NCI-H1694 (cell line): ENCODE measurements at places on chromosomes 6 and 20.

DNA sequence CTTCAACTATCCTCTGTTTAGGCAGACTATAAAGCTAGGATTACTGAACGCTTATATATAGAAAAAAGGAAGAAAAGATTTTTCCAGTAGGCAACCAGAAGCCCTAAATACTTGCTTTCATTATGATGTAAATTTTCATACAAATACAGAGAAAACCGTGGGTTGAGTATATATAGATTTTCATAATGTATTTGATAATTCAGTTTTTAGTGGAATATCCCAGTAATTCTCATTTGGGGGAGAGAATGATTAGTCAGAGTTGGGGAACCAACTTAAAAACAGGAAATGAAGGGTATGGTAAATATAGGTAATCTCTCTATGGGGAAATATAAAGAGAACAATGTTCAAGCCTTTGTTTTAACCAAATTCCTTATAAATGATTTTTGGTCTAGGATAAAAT lies 154.0 kb upstream of the CITED2 start:
- no peak for DNase-seq

- DNase-seq: no peak
These were observed 53.2 kb upstream of the BMP2 start for GRCh38 chr20:6714279-6714711.

- no peak for DNase-seq
These were observed 189.1 kb downstream of the TBX18 start for GRCh38 chr6:84575264-84575663.

DNA sequence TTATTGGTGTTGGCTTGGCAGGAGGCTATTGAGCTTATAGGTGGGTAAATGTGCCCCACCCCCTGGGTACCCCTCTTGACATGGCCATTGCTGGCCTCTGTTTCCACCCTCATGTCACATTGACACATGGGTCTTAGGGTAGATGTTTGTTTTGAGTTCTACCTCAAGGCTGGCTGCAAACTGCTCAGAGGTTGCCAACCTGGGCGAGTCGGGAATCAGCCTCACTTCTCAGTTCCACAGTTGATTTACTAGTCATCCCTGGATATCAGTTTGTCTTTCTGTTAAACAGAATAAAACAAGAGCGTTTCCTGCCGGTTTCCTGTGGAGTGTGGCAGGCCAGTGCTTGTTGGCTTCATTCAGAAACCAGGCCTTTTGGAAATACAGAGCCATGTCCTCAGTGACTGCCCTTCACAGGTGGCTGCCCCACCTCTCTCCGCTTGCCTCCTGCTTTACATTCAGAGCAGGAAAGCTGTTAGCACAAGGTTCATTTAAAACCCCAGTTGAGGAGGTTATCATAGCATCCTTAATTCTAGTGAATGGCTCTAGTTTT lies 105.6 kb downstream of the TCP11 start:
- DNase-seq: no peak

DNA sequence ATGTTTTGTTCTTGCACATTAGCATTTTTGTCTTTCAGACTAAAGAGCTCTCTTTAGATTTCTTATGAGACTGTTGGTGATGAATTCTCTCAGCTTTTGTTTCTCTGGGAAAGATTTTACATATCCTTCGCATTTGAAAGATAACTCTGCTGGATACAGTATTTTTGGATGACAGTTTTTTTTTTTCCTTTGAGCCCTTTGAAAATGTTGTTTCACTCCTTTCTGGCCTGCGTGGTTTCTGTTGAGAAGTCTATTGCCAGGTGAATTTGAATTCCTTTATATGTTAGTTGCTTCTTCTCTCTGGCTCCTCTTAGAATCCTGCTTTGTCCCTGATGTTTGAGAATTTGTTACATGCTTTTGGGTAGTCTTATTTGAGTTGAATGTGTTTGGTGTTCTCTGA lies 22.2 kb upstream of the KIAA1586 start:
- DNase-seq: no peak

DNA sequence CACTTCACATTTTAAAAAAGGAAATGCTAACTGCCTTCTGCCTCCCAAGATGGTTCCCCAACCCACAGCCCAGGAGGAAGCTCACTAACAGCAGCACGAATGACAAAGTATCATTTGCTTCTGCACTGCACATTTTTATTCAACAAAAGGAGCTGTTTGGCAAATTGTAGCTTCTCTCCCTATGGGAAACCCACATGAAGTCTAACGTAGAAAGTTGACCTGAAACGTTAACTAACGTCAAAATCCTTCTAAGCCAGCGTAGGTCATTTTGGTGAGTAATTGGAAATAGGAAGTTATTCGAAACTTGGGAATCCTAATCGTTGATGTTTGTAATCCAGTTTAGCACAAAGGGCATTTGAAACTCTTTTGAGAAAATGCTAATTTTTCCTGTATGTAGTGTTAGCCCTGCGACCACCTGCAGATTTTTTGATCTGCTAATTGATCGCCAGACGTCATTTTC lies 2.9 kb downstream of the SALL4 start:
- DNase-seq: no peak

DNA sequence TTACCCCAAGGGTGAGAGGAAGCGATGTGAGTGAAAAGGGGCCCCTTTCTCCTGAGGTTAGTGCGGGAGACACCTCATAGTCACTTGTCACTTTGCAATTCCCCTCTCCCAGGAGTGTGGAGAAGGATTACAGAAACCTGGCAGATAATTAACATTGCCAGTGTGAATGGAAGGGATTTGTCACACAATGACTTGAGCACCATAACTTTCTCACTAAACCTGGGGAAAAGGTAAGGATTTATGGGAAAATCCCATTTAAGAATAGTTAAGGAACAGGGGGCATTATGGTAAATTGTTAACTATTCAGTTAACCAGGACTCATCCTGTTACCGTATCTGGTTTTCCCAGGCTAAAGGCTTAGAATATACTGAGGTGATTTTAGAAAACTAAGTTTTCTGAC lies 219.5 kb upstream of the JAG1 start:
- DNase-seq: no peak

DNA sequence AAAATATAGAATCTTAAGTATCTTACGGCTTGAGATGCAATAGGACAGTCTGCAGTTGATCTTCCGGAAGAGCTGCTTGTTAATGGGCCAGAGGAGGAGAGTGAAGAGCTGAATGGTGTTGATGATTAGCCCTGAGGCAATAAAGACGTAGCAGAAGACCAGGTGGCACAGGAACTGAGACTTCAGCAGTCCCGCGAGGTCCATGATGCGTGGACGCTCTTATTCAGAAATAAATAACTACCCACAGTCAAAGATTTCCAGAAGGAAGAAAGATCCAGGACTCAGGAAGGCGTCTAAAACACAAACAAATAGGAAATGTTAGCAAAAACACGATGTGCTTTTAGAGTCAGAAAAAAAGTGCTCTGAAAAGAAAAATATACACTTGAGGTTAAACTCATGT lies 41.9 kb downstream of the AGPAT4 start:
- DNase-seq: no peak

- no peak for DNase-seq
These were observed 7.4 kb upstream of the LAMA5 start for GRCh38 chr20:62374331-62375152.

DNA sequence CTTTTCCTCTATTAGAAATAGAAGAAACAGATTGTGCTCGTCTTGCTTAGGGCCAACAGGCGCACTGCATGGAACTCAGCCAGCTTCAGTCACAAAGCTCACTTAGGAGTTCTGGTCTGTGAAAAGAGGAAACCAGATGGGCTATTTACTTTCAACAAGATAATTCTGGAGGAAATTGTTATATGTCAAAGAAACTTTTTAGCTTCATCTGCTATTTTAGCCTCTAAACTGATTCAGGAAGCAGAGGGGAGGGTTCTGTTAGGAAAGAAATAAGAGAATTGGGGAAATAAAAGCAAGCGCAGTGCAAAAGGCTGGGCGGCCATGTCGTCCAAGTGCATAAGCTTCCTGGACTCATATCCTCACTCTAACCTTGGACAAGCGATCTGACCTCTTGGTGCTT lies 21.3 kb downstream of the PRKN start:
- DNase-seq: peak; percentile 2

- no peak for DNase-seq
These were observed 24.5 kb upstream of the RTF2 start for GRCh38 chr20:56443654-56444540.

GRCh38 chr20:45294003-45294368 lies 12.7 kb upstream of the RBPJL start:
- DNase-seq: no peak

DNA sequence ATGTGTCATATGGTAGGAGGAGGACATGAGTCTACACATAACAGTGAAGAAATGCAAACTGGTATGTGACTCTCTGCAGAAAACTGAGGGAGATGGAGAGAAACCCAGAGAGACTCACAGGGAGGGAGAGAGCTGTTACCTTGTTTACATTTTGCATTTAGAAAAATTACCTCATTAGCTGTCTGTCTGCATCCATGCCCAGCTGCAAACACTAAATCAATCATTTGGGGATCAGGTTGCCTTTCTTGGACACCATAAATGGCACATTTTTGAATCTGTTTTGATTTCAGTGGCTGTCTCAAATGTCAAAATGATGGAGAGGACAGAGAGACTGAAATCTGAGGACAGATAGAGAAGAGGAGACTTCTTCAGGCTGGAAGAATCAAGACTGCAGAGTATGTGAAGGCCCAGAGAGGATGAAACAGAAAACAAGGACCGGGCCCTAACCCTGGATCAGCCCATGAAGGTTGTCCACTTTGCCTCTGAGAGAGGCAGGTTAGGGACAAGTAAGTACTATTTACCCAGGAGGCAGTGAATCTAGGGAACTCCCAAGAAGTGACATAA lies 92.2 kb downstream of the UNC5CL start:
- no peak for DNase-seq

DNA sequence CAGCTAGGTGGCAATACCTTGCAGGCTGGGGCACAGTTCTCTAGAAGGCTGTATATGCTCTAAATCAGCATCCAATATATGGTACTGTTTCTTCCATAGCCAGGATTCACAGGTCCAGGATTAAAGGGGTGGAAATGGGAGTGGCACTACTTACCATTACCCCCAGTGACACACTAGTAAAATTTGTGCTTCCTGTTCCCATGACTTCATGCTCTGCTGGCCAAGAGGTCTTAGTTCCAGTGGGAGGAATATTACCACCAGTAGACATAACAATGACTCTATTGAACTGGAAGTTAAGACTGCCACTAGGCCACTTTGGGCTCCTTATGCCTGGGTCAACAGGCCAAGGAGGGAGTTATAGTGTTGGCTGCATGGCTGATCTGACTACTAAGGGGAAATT lies 174.3 kb upstream of the TNFAIP3 start:
- DNase-seq: no peak

- DNase-seq: no peak
These were observed 714.8 kb downstream of the DHX35 start for GRCh38 chr20:39676857-39677391.

GRCh38 chr20:2521369-2522305 lies 12.9 kb upstream of the ZNF343 start:
- DNase-seq: no peak

DNA sequence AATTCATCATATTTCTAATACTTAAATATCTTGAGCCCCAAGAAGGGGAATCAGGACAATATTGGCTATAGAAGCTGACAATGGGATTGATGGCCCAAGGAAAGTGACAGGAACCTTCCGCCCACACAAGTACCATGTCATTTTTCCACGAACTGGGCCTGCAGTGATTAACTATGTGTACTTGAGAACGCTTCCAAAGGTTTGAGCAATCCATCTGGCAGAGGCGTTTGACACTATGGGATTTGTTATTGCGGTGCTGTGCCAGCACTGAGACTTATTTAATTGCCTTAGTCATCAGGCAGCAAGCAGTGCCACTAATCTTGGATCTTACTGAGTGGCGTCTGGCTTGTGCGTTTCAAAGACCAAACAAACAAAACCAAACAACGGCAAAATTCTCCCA lies 135.6 kb upstream of the UST start:
- no peak for DNase-seq

GRCh38 chr6:34049395-34050342 lies 96.2 kb downstream of the GRM4 start:
- DNase-seq: no peak

DNA sequence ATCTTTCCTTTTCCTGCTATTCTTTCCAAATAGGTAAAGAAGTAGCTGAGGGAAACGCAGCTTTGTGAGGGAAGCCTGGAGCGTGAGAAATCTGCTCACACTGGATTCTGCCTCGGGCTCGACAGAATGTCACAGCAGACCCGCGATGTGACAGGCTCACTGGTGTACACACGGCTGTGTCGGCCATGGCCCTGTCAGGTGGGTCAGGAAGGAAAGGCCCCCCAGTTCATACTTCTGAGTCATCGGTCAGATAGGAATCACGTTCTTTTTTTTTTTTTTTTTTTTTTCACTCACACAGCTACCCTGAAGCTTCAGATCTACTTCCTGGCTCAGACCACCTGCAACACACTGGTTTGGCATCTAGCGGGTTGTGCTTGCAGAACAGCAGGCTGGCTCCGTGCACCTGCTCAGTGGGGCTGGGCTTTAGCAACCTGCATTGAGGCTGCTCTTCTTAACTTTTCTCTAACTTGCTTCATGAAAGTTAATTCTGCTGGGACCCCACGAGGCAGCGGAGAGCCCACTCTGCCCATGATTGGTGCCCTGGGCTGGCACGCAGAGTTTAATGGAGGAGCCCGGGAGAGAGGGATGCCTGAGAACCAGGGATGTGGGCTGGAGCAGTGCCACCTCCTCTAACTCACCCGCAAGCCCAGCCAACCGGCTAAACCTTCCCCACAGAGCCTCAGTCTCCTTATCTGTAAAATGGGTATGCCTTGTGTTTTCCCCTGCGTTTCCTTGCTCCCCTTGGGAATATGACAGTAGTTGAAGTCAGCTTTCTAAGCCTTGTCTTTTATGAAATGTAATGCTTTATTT lies 61.5 kb upstream of the FNDC1 start:
- DNase-seq: no peak

GRCh38 chr6:43012364-43012763 lies 1.4 kb downstream of the MEA1 start:
- DNase-seq: no peak

DNA sequence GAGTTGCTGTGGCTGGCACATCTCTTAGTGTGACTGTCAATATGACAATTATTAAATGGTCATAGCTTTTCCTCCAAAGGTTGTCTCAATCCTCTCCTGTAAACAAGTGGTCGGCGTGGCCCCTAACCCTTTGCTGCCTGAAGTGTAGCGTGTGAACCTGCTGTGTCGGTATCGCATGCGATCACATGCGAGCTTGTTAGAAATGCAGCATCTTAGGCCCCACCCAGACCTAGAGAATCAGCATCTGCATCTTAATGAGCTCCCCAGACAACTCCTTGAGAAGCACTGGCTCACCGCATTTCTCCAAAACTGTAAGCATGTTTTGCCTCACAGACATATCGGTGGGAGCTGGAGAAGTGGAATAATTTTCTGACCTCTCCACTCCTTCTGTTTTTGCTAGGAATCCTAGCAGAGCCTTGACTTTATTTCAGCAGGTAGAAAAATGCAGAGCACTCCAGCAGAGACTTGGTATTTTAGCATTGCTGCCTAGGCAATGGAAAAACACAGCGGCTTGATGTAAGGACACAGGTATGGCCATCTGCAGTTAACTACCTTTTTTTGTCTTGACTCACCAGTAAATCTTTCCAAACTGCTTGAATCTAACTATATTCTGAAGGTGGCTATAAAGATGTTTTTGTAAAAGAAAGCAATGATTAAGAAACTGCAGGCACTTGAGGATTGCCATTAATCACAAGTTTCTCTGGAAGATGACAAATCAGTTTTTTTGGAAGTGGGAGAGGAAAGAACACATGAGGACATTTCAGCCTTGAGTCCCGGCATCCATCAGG lies 67.6 kb downstream of the PSMG4 start:
- no peak for DNase-seq

GRCh38 chr6:40962241-40962640 lies 76.8 kb downstream of the UNC5CL start:
- no peak for DNase-seq
